ENCODE measurements at places on chromosomes 2 and 18. TPM values are rescaled to one million over a fixed set of nuclear protein-coding genes. Genes with fewer than 3 reads are reported as not detected.

DNA sequence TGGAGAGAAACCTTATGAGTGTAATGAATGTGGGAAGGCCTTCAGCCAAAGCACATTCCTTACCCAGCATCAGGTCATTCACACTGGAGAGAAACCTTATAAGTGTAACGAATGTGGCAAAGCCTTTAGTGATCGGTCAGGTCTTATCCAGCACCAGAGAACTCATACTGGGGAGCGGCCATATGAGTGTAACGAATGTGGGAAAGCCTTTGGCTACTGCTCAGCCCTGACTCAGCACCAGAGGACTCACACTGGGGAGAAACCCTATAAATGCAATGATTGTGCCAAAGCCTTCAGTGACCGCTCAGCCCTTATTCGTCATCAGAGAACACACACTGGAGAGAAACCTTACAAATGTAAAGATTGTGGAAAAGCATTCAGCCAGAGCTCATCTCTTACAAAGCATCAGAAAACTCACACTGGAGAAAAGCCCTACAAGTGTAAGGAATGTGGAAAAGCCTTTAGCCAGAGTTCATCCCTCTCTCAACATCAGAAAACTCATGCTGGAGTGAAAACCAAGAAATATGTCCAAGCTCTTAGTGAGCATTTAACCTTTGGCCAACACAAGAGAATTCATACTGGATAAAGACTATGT lies 7.8 kb downstream of the ZNF892 start:
- no peak for DNase-seq

GRCh38 chr2:74979844-74980243 lies 21.4 kb downstream of the POLE4 start:
- DNase-seq = no peak

DNA sequence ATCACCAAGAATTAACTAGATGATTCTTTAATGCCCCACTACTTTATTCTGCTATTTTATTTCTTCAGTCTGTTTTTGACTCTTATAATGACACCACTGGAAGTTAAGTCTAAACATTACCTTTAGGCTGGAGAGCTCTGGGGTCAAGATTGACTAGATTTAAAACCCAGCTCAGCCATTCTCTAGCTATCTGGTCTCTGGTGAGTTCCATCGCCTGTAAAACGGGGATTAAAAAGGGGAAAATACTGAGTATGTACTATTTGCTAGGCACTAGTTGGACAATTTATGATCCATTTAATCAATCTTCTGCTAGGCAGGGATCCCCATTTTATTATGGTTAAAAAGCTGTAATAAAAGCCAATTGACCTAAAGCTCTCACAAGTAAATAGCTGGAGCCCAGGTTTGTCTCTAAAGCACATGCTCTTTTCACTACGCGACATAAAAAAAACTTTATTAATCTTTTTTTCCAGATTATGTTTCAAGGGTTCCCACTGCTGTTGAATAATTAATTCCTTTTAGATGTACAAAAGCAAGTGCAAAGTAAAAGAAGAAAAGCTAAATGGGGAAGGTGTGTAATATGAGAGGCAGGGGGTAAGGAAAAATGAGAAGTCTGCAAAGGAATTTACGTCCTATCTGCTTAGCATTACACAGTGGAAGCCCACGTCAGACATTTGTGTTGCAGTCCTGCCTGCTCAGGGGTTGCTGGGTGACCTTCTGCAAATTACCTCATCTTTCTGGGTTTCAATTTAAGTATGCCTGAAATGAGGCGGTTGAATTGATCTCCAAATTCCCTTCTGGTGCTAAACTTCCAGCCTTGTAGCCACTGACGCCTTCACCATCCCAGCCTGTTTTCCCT lies 918 bp upstream of the NABP1 start:
- peak; percentile 91 for DNase-seq

DNA sequence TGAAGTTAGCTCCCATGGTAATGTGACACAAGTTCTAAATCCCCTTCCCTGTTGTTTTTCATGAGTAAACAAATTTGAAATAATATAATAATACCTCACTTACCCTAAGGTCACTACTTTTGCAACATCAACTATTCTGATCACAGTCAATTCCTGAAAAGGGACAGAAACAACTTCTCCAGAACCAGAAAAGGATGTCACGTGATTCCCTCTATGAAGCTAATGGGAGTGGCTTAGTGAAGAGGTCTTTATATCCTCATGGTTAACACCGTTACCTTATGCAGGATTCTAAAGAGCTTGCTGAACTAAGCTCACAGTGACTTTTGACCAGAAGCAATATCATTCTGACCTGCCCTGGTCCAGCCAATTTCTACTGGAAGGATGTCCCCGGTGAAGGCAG lies 51.6 kb downstream of the DOCK10 start:
- no peak for DNase-seq

- DNase-seq = no peak
These were observed 21.6 kb downstream of the CIB4 start for GRCh38 chr2:26619521-26619951.

GRCh38 chr2:7692657-7693161 lies 775.5 kb downstream of the RNF144A start:
- peak; percentile 90 for DNase-seq

DNA sequence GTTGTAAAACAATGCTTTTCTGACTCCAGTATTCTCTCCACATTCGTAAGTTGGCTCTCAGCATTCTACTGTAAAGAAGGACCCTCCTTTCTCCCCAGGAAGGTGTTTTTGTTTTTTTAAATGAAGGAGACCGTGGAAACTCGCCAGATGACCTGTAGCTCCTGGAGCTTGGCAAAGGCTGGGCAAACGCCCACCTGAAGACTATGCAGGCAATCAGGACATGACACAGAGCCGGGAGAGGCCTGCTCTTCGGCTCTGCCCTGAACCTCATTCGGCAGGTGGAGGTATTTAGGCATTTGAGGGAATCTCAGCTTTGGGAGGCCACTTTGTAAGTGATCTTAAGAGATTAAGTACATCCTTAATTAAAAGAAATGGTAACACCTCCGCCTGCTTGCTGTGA lies 17.4 kb downstream of the CASP10 start:
- no peak for DNase-seq

DNA sequence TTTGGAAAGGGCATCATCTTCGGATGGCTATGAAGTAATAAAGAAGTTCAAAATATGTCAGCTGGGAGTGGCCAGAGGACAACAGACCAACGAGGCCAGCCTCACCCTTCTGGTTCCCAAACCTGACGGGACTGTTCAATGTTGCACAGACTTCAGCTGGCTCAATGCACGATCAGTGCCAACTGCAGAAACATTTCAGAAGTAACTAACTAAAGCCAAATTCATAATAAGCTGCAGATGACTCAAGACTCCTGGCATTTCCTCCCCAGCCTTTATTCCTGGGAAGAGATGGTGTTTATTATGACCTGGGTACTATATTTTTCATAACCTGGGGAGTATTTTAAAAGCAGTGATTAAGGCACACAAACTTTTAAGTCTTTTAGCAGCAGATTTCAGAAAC lies 3.8 kb upstream of the ATP6V1C2 start:
- DNase-seq = peak; percentile 85

- DNase-seq = no peak
These were observed 45.1 kb downstream of the DPYSL5 start for GRCh38 chr2:26892922-26893524.

GRCh38 chr18:69999656-70000055 lies 52.0 kb upstream of the CD226 start:
- DNase-seq = no peak

- DNase-seq = no peak
These were observed 116.2 kb downstream of the RND3 start for GRCh38 chr2:150371044-150371818.

- no peak for DNase-seq
These were observed 68.9 kb downstream of the RDH14 start for GRCh38 chr2:18491577-18491976.

- no peak for DNase-seq
These were observed 103.2 kb upstream of the SIX3 start for GRCh38 chr2:44838116-44838790.

- no peak for DNase-seq
These were observed 8.5 kb downstream of the PDK1 start for GRCh38 chr2:172564376-172564775.

DNA sequence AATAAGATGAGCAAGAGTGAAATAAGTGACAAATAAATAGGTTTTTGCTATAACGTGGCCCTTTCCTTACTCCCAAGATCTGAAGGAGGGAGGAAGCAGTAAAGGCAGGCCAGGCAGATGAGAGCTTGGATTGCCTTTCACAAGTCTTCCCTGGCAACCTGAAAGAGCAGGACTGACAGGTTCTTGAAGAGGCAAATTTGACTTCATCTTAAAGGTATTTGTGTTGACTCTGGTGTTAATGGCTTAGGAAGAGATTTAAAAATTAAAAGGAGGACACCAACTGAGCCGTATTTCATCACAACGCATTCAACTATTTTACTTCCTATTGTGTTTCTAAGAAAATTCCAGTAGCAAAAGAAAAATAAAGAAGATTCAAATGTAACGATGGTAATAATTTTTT lies 3.2 kb downstream of the STRN start:
- no peak for DNase-seq

DNA sequence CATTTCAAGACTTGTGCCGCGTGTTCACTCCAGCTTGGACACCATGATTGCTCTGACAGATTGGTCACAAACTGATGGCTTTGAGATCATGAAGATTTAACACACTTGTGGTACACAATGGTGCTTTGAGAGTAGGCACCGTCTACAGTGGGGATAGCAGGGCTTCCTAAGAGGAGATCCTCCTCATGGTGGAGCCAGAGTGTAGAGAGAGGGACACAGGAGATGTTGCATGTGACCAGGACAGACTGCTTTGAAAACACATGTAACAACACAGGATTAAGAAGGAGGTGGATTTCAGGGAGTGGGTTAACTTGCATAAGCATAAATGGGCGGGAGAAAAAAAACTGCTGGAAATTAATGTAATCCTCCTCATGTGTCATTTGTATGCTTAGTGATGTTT lies 95.7 kb upstream of the LINC00305 start:
- DNase-seq = no peak

DNA sequence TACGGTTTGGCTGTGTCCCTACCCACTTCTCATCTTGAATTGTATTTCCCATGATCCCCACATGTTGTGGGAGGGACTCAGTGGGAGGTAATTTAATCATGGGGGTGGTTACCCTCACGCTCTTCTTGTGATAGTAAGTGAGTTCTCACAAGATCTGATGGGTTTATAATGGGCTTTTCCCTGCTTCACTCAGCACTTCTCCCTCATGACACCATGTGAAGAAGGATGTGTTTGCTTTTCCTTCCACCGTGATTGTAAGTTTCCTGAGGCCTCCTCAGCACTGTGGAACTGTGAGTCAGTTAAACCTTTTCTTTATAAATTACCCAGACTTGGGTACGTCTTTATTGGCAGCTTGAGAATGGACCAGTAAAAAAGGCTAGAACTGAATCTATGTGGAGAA lies 750.0 kb upstream of the ID2 start:
- DNase-seq = no peak

DNA sequence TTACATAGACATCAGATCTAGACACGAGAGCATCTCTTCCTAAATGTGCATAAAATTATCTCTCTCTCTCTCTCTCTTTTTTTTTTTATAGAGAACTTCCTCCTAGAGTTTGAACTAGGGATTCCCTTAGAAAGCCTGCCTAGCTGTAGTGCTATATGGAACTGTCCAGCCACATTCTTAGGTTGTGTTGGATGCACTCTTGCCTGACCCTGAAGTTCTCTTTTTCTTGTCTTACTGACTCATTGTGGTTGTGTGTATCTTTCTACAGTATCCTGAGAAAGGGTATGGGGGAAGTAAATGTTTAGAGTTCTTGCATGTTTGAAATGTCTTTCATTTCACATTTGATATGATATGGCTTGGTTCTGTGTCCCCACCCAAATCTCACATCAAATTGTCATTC lies 368.2 kb downstream of the CDH2 start:
- DNase-seq = no peak

GRCh38 chr2:20781656-20782265 lies 41.1 kb downstream of the LDAH start:
- DNase-seq = peak; percentile 25

GRCh38 chr2:30705056-30705455 lies 102.2 kb downstream of the CAPN13 start:
- DNase-seq = no peak

- DNase-seq = peak; percentile 62
These were observed 5.4 kb upstream of the SATB2 start for GRCh38 chr2:199462956-199463692.

GRCh38 chr18:34543945-34544344 lies 166.2 kb upstream of the DTNA start:
- no peak for DNase-seq

DNA sequence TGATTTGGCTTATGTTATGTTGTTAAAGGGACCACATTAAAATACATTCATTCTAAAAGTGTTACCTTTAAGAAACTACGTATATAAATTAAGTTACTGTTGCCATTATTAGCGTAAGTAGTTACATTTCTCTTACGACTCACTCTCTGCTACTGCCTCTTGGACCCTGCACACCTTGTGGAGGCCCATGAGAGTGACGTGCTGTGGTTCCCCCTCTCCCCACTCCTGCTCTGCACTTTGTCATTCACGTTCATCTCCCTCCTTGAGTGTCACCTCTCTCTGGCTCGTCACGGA lies 830 bp upstream of the MERTK start:
- DNase-seq = no peak

GRCh38 chr2:74864728-74865722 lies 31.1 kb downstream of the HK2 start:
- peak; percentile 39 for DNase-seq

GRCh38 chr2:36441816-36442215 lies 86.2 kb downstream of the CRIM1 start:
- DNase-seq = peak; percentile 41

- DNase-seq = peak; percentile 90
These were observed 38.7 kb downstream of the MCFD2 start for GRCh38 chr2:46876741-46877384.

NAT8 gene
- not detected for total RNA-seq

DNAJB2 gene
- 41.7 TPM for total RNA-seq

MALL gene
- 442 TPM for total RNA-seq

REG3A gene
- total RNA-seq = not detected

STRADB gene
- 57.6 TPM for total RNA-seq

ALLC gene
- not detected for total RNA-seq

INHA gene
- 0.18 TPM for total RNA-seq

SERPINB11 gene
- not detected for total RNA-seq

Measured in fibroblast of the aortic adventitia (primary cell).